ENCODE measurements at places on chromosomes 6 and 20.

DNA sequence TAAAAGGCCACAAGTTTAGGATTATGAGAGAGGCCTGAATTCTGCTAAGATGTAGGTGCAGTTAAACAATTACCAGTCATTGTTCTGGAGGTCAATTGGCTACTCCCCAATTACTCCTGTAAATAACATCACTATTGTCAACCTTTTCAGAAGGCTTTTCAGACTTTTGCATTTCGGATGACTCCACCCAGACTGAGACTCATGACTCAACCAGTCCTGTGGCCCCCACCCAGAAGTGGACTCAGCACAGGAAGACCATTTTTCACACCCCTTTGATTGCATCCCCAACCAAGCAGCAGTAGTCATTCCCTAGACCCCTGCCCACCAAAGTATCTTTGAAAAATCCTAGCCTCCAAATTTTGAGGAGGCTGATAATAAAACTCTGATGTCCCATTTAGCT, 139.3 kb upstream of the SLC22A16 start:
- DNase-seq, result no peak

GRCh38 chr6:26475823-26476729, 18.3 kb downstream of the BTN2A1 start:
- no peak for DNase-seq

DNA sequence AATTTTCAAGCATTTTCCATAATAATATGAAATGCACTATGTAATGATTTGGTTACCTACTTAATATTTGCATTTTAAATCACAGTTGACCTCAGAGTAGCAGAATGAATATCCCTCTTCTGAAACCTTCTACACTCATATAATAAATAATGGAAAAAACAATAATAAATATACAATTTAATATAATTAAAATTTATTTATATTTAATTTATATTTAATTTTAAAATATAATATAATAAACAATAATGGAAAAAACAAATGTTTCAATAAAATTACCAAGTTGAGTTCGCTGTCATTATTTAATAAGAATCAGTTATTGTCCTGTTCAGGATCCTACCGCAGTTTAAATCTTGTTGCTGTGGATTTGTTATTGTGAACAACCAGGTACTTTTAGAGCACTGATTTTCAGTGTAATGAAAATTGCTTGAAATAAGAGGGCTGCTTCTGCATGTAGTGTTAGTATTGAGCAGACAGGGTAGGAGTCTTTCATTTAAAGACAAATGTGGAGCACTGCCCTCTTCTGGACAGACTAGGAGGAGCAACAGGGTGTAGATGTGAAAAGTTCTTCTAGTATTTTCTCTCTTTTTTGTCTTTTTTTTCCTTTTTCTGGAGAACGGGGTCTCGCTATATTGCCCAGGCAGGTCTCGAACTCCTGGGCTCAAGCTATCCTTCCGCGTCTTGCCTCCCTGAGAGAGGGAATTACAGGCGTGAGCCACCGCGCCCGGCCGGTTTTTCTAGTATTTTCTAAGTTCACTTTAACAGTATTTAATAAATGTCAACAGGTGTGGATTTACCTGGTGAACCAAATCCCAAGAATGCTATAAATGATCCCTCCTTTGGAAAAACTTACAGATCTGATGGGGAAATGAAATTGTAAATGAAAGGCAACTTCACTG, 13.6 kb downstream of the TRAPPC3L start:
- peak; percentile 61 for DNase-seq

DNA sequence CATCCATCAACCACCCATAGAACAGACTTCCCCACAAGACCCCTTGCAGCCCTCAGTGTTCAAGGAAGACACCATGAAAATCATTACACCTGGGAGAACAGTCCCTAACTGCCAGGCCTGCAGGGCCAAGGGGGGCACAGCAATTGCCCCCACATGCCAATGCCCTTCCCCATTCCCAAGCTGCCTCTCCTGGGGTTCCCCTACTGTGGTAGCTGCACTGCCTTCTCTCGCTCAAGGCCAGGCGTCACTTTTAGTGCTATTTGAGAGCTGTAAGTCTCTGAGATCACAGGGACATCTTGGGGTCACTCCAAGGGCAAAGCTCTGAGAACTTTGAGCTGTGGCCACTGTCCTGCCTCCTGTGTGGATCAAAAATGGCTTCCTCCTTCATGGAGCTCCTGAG, 6.0 kb upstream of the ACSS1 start:
- no peak for DNase-seq

DNA sequence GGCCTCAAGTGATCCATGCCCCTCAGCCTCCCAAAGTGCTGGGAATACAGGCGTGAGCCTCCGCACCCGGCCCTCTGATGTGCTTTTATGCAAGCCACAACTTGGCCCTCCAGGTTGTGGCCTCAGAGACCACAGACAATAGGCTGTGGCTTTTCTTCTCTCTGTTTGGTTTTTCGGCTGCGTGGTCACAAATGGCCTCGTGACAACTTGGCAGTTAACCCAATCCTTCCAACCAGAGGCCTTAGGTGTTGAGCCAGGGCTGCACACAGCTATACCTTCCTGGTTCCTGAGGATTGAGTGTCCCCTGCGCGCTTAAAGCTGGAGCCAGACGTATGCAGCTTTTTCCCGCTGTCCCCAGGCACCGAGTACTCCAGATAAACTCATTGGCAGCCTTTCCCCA, 6.3 kb upstream of the TGM3 start:
- DNase-seq, result no peak

GRCh38 chr6:1382883-1383728, 6.3 kb upstream of the FOXF2 start:
- DNase-seq, result no peak

GRCh38 chr6:169589699-169590257, 112.1 kb downstream of the WDR27 start:
- no peak for DNase-seq

GRCh38 chr20:330233-331149, 5.1 kb downstream of the SOX12 start:
- DNase-seq, result peak; percentile 67

- DNase-seq, result no peak
Measured at GRCh38 chr20:14710951-14711350, 373.5 kb upstream of the FLRT3 start.

GRCh38 chr6:158826819-158827501, 7.8 kb upstream of the EZR start:
- no peak for DNase-seq

DNA sequence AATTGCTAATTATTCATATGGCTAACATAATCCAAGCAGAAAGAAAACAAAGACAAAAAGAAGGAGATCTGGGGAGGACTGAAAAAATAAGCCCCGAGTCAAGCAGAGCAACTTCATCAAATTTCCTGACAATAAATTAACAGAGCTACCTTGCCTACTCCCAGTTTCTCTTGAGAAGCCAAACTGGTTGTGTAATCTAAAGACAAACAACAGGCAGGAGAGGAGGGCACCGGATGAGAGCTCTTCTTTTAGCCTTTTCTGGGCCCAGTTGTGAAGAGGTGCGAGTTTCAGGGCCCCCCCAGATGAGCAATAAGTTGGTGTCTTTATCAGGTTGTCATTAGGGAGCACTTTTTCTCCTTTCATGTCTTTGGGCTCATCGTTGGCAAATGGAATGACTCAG, 197.1 kb upstream of the PCSK2 start:
- DNase-seq, result no peak

GRCh38 chr20:43722153-43722505, 4.7 kb downstream of the GTSF1L start:
- DNase-seq, result peak; percentile 45

DNA sequence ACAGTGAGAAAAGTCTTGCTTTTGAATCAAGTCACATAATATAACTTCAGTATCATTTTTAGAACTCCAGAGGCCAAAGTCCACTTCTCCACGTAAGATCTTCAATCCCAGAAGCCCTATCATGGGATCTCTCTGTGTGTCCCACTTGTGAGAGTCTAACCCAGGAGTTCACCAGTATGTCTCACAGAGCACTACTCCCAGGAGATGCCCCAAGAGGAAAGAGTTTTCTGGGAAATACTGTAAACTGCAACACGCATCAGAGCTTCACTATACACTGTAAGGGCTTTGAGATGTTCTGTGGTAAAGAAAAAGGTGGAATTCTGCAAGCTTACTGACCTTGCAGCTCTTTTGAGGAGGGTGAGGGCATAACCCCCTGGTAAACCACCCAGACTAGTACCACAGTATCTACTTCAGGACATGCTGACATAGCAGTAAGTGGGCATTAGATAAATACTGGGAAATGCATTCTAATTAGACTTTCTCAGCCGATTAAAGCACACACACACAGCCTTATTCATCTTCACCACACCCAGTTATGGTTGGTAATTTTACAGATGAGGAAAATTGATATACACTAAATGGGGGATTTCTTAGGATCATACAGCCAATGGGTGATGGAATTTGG, 12.3 kb downstream of the DCBLD1 start:
- DNase-seq, result no peak

- DNase-seq, result no peak
Measured at GRCh38 chr20:51540580-51540979, 1.9 kb downstream of the NFATC2 start.

GRCh38 chr6:63672582-63673129, 37.1 kb downstream of the PHF3 start:
- DNase-seq, result no peak

DNA sequence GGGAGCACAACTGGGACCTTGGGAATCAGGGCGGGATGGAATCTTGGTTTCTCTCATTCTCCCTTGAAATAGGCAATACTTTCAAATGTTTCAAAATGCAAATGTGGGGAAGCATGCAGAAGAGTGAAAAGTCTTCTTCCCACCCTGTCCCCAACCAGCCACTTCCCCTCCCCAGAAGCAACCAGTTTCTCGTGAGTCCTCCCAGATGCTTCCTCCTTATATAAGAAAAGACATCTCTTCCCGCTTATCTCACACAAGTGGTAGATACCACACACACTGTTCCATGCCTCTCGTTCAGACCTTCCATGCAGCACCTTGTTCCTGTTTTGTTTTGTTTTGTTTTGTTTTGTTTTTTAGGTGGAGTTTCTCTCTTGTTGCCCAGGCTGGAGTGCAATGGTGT, 25.1 kb downstream of the HCK start:
- DNase-seq, result no peak

- no peak for DNase-seq
Measured at GRCh38 chr6:114008331-114008730, 37.4 kb upstream of the HDAC2 start.

GRCh38 chr20:43844778-43845614, 69.7 kb upstream of the TOX2 start:
- no peak for DNase-seq

GRCh38 chr6:152950240-152950639, 32.6 kb downstream of the FBXO5 start:
- DNase-seq, result no peak

GRCh38 chr20:63850689-63851547, 10.4 kb upstream of the ABHD16B start:
- DNase-seq, result peak; percentile 68

GRCh38 chr6:151807513-151808370, at the start of gene ESR1:
TSS of gene ESR1 (plus strand) at chr6:151807682. CDS start at chr6:151807913, 231 bp downstream.
- DNase-seq, result no peak
